ENCODE measurements at places on chromosomes 6 and 20.

GRCh38 chr20:23602241-23602640, 3.5 kb downstream of the CST9 start:
- DNase-seq: no peak

DNA sequence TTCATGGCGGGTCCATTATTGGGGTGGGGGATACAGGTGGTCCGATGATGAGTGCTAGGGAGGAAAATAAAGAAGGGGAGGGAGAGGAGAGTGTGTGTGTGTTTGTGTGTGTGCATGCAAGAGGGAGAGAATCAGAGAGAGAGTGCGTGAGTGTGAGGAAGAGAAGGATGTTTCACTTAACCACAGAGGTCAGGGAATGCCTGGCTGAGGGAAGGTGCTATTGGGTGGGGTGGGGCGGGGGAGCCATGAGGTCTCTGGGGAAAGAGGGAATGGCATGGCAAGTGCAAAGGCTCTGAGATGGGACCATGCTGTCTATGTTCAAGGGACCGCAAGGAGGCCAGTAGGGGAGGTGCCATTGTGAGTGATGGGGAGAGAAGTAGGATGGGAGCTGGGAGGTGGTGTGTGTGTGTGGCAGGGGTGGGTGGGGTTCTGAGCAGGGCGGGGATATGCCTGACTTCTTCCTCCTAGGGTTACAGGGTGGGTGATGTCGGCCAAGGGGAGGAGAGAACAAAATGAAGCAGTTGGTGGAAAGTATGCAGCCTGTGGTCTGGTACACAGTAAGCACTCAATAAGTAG, 23.0 kb downstream of the CEBPB start:
- DNase-seq: no peak

DNA sequence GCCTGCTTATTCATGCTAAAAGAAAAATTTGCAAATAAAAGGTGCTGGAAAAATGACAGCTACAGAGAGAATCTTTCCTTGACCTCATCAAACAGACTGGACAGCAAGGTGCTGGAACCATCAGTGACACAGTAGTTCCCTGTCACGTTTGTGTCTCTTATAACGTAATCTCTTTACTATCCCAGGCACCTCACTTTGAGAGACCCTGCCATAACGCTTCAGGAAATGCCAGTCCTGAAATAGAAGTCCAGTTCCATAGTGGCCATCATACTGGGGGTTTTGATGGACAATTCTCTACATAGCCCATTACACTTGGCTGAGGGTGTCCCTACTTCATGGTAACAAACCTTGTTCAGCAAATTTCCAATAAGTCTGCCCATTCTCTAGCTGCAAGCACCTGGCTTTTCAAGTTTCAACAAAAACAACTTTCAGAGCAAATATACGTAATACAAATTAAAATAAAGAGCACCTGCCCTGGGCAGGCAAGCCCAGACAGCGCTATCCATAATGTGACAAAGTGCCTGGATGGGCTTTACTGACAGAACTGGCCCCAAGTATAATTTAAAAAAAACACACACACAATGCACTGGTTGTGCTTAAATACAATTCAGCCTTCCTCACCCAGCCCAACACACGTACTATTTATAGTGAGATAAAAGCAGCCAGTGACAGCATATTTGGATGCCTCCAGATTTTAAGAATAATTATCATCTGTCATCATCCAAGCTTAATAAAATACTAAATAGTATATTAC, 38.7 kb downstream of the CNKSR3 start:
- no peak for DNase-seq

- DNase-seq: no peak
These were observed 17.1 kb downstream of the MYT1 start for GRCh38 chr20:64181391-64181790.

DNA sequence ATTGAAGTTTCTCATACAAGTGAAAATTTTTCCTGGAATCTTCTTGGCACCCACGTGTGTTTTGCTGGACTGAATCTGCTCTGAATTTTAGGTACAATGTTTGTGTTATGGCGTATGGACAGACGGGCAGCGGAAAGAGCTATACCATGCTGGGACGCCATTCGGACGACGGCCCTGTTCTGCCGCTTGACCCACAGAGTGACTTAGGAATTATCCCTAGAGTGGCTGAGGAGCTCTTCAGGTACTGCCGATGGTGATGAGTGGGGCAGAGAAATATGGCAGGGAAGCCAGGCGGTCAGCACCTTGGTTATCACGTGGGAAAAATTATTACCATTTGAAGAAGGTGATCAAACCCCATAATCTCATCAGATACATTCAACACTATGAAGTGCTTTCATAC, 36.3 kb downstream of the KIF25 start:
- no peak for DNase-seq

GRCh38 chr6:68229566-68229965, 405.5 kb upstream of the ADGRB3 start:
- no peak for DNase-seq

- DNase-seq: no peak
These were observed 63.3 kb downstream of the GNAS-AS1 start for GRCh38 chr20:58787211-58788005.

GRCh38 chr6:166614589-166614988, 12.5 kb downstream of the RPS6KA2 start:
- no peak for DNase-seq

DNA sequence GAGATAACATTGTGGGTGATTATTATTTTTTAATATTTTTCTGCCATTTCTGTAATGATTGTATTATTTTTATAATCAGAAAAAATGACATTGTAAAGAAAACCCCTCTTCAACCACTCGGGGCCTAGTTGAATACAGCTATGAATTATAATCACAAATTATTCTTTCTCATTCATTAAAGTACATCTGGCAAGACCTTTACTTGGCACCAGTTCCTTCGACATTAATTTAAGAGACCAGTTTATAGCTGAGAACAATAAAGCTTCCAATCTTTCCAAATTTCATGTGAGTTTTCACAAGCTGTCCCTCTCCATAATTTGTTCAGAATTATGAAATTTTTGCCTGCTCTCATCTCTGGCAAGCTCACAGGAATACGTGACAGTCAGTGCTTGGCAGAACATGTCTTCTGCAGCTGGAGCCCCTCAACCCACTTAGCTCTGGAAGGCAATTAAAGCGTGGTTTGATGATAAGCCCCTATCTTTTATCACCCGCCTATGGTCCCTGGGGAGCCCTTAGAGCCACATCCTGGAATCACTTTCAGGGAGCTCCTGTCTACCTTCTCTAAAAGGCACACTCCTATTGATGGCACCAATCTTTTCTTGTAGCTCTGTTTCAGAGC, 237.2 kb upstream of the PRND start:
- no peak for DNase-seq

GRCh38 chr6:119174085-119174445, 95.6 kb upstream of the FAM184A start:
- DNase-seq: no peak

DNA sequence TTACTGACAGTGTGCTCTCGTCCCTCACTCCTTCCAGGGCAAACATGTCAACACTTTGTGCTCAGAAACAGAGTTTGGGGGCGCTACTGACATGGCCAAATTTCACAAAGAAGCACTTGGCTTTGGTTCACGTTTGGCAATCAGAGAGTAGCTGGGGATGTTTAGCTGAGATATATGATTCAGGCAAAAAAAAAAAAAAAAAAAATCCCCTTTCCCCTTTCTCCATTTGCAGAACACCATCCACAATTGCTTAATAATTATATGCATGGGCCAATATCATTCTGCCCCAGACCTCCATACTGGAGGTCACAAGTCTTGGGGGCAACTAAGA, 128.4 kb upstream of the ADGRF1 start:
- no peak for DNase-seq

DNA sequence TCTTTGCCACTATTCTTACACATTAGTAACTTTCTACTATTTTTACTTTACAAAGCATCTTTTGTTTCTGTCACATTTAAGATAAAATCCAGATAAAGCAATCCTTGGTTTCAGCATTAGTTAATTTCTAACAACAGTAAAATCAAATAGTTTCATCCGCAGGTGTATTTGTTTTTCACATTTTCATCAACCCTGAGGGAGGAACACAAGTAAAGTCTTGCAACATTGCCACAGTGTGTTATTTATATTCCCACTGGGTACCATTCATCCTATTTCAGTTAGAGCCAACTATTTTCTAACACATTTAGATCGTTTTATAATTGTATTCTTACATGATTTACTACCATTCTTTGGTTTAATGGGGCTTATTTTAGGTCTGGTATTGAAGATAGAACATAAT, 908.7 kb upstream of the CITED2 start:
- no peak for DNase-seq

DNA sequence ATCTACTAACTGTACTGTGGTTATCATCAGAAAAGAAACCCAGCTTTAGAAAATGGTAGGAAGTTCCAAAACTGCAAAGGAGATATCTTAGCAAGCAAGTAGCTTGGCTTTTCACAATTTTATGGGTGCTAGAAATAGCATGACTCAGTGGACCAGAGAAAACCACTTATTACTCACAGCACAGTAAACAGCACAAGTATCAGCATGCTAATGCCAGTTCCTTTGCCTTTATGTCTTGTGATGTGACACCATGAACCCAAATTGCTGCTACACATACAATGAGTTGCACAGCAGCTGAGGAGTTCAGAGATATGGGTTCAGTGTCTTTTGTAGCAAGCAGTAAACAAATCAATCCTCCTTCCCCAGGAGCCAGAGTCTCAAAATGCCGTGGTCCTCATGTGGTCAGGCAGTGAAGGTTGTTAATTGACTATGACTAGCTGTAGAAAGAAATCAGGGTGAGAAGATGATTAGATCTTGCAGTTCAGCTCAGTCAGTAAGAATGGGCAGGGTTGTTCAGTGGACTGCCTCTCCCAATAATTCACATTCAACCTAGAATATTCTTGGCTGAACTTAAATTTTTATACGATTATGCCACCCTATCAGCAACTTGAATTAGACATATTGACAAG, 73.3 kb downstream of the OPRM1 start:
- no peak for DNase-seq

- DNase-seq: no peak
These were observed 66.1 kb downstream of the ADGRB3 start for GRCh38 chr6:68701159-68701558.

GRCh38 chr6:140175486-140175885, 801.0 kb upstream of the CITED2 start:
- DNase-seq: no peak

DNA sequence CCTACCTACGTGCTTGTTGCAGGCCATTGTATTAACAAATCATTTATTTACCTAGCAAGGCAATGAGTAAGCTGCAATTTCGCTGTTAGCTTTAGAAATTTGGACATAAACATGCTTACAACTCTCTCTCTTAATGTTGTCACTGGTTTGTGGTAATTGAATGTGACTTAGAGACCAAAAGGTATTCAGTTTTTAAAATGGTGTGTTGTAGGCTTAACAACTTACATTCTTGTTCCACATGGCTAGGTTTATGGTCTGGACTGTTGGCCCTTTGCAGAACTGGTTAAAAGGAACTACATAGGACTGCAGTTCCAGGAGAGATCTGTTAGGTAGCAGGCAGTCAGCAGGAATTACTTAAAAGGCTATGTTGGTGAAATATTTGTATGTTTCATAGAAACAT, 10.3 kb upstream of the CTAGE9 start:
- DNase-seq: no peak

DNA sequence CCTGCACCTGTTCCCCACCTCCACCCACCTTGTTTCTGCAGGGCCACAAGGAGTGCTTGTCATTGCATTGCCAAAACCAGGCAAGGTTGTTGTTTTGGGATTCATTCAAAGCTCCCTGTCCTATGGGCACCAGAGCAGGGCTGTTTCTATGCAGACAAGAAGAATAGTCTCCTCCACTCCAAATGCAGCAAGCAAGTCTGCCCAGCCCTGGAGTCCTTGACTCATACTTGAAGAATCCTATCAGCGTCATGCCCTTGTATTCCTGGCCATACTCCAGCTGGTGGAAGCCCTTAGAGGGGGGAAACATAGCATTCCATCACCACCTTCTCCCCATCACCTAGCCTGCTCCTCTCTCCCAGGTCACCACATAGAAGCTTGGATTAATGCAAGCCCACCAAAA, 145.3 kb upstream of the ECI2 start:
- DNase-seq: no peak

GRCh38 chr6:19892260-19892659, 55.1 kb downstream of the ID4 start:
- no peak for DNase-seq

GRCh38 chr6:11021003-11021402, 23.1 kb downstream of the ELOVL2 start:
- no peak for DNase-seq

- DNase-seq: no peak
These were observed 138.5 kb upstream of the BEND6 start for GRCh38 chr6:56816370-56816769.

- no peak for DNase-seq
These were observed 31.2 kb upstream of the SHLD1 start for GRCh38 chr20:5718896-5719595.

- no peak for DNase-seq
These were observed 178.9 kb upstream of the MYLIP start for GRCh38 chr6:15949982-15950381.

DNA sequence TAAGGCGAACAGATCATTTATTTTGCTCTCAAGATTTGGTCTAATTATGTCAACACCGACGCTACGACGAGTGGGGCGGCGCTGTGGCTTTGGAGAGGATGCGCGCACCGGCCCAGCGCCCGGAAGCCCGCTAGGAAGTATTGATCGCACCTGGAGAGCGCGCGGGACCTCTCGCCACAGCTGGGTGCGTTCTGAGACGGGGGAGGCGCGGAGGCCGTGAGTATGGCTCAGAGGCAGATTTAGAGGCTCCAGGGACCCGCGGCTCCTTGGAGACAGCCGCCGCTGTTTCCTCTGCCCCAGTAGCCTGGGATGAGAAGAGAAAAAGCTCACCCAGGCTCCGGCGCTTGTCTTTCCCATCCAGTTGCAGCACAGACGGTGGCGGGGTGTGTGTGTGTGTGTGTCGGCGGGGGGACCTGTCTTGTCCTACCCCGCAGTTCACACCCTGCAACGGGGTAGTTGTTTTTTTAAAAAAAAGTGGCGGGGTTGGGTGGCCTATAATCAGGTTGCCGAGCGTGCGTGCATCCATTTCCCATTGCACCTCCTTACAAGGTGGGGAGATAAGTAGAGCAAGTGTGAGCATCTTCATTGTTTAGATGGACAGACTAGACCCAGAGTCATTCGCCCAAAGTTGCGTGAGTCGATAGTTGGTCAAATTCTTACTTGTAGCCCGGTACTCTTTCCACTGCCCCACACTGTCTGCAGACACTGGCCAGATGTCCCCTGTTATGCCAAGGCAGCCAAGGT, 11.2 kb downstream of the TFAP2D start:
- DNase-seq: no peak

DNA sequence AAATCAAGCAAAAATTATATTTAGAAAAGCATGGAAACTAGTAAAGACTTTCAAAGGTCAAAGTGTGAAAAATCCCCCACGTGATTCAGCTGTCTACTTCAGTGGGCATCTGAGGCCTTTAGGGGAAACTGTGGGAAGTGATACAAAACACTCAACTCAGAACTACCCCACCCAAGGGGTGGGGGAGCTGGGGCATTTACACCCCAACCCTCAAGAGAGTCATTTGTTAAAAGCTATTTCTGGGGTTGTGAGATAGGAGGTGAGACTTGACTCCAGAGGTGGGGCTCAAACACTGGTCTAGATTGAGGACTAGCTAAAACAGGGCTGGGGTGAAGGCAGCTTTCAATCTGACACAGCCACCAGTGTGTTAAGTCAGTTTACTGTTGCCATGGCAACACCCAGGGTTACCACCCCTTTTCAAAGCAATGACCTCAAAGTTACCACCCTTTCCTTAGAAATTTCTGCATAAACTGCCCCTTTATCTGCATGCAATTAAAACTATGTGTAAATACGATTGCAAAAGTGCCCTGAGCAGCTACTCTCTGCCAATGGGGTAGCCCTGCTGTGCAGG, 9.9 kb upstream of the GTSF1L start:
- DNase-seq: no peak
